ENCODE measurements at places on chromosomes 7 and 10. TPM values are rescaled to one million over a fixed set of nuclear protein-coding genes. Genes with fewer than 3 reads are reported as not detected.

Gene FFAR4
- not detected for total RNA-seq

- DNase-seq = no peak
Observed at GRCh38 chr7:6423942-6424701, 23.6 kb downstream of the DAGLB start.

GRCh38 chr10:124362568-124362967 lies 56.2 kb downstream of the OAT start:
- DNase-seq = no peak

Gene SPDYE8
- not detected for total RNA-seq

Data from HCT116 (cell line).